Body of pancreas (tissue), 4 donors: ENCODE measurements at places on chromosomes 1 and 21.

- peaks cover 14% of the 10 kb centered on the region for H3K4me1 ChIP-seq
- no peak overlapping the region for H3K27ac ChIP-seq
- peak; percentile 46 for DNase-seq
- H3K4me3 ChIP-seq: peak overlapping the region; percentile 17
These were observed 65.8 kb upstream of the VAMP3 start for GRCh38 chr1:7705048-7705907.

GRCh38 chr1:76928522-76928921, 61.2 kb downstream of the ST6GALNAC5 start:
- H3K36me3 ChIP-seq: no peaks in the 10 kb centered on the region
- no peaks in the 10 kb centered on the region for H3K4me1 ChIP-seq
- no peak overlapping the region for H3K27ac ChIP-seq
- H3K27me3 ChIP-seq: no peaks in the 10 kb centered on the region
- no peak overlapping the region for H3K4me3 ChIP-seq
- no peak for DNase-seq

- no peaks in the 10 kb centered on the region for H3K27me3 ChIP-seq
- H3K4me3 ChIP-seq: no peak overlapping the region
- H3K27ac ChIP-seq: no peak overlapping the region
These were observed 45.8 kb downstream of the MIGA1 start for GRCh38 chr1:77825131-77825709.

DNA sequence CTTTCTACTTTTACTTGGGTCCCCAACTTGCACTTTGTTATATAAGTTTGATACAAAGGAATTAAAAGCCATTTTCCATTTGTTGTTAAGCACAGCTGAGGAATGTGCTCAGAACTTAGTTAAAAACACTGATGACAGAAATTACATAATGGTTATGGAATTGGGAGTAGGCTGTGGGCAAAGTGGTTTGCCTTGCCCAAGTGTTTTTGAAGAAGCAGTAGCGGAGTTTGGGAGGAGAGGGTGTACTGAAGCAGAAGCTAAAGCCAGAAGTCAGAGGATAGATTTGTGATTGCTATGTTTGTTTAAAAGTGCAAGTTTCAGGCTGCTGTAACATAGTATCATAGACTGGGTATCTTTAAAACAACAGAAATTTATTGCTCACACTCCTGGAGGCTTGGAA, 391.8 kb downstream of the DUSP10 start:
- no peaks in the 10 kb centered on the region for H3K36me3 ChIP-seq
- no peaks in the 10 kb centered on the region for H3K4me1 ChIP-seq
- no peak for DNase-seq

DNA sequence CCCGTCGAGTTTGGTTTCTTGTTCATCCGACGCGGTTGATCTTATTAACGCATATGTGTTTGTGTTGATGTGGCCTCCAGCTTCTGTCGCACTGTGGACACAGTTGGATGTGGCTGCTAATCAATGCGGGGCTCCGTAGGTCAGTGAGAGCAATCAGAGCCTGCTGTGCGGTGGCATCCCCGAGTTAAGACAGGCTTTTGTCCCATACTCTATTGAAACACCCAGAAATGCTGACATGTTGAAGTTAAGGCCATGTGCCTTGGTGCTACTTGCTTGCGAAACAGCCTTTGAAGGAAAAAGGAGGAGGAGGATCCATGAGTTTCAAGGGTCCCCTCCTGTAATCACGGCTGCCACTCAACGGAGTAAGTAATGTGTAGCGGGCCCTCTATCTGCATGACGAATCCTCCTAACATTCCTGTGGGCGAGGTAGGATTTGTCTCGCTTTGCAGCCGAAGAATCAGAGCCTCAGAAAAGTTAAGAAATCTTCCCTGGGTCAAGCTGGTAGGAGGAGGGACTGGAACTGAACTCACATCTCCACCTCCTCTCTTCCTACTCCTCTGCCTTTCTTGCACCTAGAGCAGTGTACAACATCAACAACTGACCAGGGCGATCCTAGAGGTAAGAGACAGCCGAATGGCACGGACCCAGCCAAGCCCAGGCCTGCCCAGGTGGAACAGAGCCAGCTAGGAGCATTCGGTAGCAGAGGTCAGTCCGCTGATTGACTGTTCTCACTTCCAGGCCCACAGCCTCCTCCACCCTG, 19.5 kb downstream of the PDE9A start:
- peaks cover 6% of the 10 kb centered on the region for H3K4me1 ChIP-seq
- no peaks in the 10 kb centered on the region for H3K36me3 ChIP-seq

DNA sequence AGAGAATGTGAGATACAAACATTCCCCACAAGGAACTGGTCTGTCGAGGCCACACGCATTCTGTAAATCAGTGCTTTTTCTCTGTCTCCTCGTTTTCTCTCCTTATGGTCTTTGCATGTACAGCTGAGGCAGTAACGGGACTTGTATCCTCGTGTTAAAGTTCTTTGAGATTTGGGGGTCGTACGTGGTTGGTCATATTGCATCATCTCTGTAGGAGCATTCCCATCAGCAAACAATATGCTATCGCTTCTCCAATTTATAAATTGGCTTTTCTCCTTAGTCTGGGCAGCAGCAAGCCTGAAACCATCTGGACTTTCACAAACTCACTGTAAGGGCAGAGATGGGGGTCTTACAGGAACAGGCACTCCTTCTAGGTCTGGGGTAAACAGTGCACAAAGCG, 13.0 kb upstream of the TRIM17 start:
- no peaks in the 10 kb centered on the region for H3K27me3 ChIP-seq
- no peak for DNase-seq
- no peak overlapping the region for H3K4me3 ChIP-seq
- no peak overlapping the region for H3K27ac ChIP-seq
- H3K36me3 ChIP-seq: no peaks in the 10 kb centered on the region
